ENCODE measurements at places on chromosomes 6 and 20.

- DNase-seq = no peak
These were observed 256.1 kb upstream of the KCNQ5 start for GRCh38 chr6:72365773-72366172.

DNA sequence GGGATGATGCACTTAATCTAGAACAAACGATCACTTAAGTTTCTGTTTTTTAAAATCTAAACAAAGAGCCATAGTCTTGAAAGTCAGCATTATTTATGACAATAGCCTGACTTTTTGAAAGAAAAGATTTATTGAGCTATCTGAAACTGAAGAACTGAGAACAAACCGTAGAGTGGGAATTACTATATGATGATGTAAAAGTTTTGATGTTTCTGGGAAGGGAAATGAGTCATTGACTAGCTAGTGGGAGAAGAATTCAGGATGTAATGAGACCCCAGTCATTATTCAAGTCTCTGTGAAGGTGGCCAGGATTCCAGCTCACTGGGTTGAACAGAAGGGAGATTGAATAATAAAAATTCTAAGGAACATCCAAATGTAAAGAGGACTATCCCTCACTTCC lies 83.4 kb upstream of the FABP7 start:
- DNase-seq = no peak

DNA sequence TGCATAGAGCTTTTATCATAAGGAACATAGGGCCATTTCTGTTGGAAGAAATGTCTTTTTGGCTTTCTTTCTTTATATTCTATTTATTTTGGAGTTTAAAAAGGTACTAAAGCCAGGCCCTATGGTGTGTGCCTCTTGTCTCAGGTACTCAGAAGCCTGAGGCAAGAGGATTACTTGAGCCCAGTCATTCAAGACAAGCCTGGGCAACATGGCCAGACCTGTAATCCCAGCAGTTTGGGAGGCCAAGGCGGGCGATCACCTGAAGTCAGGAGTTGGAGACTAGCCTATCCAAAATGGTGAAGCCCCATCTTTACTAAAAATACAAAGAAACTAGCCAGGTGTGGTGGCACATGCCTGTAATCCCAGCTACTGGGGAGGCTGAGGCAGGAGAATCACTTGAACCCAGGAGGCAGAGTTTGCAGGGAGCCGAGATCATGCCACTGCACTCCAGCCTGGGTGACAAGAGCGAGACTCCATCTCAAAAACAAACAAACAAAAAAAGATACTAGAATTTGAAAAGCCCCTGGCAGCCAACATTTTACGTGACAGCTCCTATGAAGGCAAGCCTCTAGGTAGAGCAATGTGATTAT lies 80.0 kb downstream of the CBFA2T2 start:
- DNase-seq = no peak

DNA sequence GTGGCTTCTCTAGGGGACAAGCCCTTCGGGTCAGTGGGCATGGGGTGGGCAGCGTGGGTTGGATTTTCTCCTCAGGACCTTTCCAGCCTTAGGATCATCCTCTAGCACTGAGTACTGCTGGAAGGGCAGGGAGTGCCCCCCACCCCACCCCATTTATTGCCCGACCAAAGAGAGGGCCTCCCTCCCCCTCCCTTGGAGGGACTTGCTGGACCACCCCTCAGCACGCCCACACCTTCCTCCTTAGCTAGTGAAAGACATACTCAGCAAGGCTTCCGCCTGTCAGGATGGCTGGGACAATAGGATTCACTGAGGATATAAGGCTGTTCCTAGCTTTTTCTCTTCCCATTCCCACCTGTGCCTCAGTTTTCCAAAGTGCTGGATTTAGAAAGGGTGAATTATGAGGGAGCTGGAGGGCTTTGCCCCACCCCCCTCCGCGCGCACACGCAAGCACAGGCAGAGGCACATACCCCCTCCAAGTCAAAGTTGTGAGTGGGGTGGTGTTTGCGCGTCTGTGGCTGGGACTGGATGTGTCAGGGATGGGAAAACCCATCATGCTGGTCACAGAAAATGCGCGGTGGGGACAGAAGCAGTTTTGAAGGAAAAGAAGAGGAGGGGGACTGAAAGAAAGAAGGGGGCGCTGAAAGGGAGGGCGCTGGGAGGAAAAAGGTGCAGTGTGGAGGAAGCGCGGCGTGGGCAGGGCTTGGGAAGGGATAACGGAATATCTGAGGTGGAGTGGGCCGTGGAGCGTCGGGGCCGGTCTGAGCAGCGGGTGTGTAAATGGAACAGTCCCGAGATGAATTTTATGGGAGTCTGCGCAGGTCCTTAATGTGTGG lies 693 bp upstream of the SLC29A1 start:
- DNase-seq = no peak

DNA sequence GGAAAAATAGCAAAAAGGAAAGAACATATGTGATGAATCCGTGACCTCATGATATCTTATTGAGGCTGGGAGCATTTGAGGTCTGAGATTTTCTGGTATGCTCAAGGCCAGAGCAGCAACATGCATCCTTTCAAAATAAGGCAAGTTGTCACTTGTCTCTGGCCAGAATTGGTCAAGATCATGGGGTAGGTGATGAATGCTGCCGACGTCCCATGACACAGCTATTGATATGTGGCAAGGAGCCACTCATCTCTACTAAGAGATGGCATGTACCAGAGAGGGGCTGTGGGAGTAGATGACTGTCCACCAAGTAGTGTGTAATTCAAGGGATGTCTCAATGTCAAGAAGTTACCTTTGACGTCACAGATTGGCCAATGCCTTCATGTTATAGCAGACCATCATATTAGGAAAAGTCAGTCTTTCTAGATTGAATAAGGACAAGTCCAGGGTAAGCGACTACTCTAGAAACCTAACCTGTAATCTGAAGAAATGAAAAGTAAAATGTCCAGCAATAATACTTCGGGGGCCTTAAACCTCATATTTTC lies 527.4 kb downstream of the BMP2 start:
- no peak for DNase-seq

- DNase-seq = no peak
These were observed 5.4 kb downstream of the CITED2 start for GRCh38 chr6:139369068-139369467.
